Urothelium cell line (cell line): ENCODE measurements at places on chromosomes 6 and 20.
A peak's percentile ranks its signal among the peaks of the same experiment; 100 is the strongest.

- DNase-seq, result no peak
These were observed 71.9 kb downstream of the KIF16B start for GRCh38 chr20:16501301-16501700.

DNA sequence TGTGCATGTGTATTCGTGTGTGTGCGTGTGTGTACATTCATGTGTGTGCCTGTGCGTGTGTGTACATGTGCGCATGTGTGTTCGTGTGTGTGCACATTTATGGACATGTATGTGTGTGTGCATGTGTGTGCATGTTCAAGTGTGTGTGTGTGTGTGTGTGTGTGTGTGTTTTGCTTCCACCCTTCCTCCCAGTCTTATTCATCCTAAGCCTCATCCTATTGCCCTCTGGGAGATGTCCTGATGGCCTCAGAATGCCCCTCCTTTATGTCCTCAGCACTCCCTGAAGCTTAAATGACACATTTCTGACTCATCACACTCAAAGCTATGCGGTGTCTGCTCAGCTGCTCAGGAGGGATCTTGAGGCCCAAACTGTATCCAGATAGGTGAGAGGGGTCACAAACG lies 76.6 kb upstream of the CCDC167 start:
- peak; percentile 90 for DNase-seq

- DNase-seq, result no peak
These were observed 57.2 kb downstream of the CEP43 start for GRCh38 chr6:167056370-167056769.

DNA sequence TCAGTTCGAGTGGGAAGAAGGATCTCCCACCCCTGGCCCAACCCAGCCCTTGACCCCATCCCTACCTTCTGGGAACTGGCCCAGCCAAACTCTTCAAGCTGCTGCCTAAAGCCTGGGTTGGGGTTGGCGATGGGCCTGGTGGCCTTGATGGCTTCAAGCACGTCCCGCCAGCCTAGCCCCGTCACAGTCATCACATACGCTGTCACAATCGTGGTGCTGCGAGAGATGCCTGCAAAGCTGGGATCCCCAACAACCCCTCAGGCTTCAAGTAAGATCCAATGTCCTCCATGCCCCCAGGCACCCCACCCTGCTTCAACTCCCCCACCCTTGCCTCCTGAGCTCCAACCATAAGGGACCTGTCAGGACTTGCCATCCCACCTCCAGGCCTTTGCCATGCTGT lies 7.8 kb downstream of the DUSP15 start:
- DNase-seq, result no peak

DNA sequence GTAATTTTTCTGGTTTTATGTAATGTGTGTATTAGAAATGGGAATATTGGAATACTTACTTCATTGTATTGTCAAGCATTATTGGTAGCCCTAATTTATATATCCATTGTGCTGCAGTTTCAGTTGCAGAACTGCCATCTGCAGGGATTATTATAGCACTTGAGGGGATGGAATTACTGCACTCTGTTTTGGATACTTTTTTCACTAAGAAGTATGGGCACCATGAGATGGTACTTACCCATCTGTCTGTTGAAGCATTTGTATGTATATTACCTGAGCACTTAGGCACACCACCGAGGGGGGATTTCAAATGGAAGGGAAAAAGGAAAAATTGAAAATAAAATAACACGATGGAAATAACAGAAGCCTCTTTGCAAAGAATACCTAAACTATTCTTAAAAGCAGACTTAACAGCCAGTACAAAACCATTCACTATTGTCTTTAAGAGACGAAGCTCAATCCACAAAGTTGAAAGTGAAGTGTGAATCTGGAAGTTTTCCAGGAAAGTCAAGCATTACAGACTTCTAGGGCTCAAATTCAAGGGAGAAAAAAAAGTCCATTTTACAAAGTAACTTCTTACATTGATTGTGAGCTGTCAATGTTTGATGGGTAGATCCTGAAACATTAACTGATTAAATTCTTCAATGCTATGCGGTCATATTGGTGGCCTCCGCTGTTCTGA lies 318.7 kb downstream of the SOX4 start:
- DNase-seq, result no peak

- DNase-seq, result no peak
These were observed 8.1 kb downstream of the RANBP9 start for GRCh38 chr6:13703496-13703895.

GRCh38 chr6:118558464-118559217 lies 10.5 kb downstream of the PLN start:
- DNase-seq, result no peak

GRCh38 chr6:135658916-135659315 lies 161.4 kb upstream of the AHI1 start:
- no peak for DNase-seq

- no peak for DNase-seq
These were observed 515.2 kb upstream of the JAG1 start for GRCh38 chr20:11188843-11189603.

GRCh38 chr20:38836991-38837390 lies 31.5 kb downstream of the PPP1R16B start:
- no peak for DNase-seq

GRCh38 chr6:152368751-152369624 lies 268.2 kb downstream of the SYNE1 start:
- no peak for DNase-seq

- no peak for DNase-seq
These were observed 392.1 kb upstream of the NOX3 start for GRCh38 chr6:155847711-155848110.

- no peak for DNase-seq
These were observed 1172.2 kb upstream of the CITED2 start for GRCh38 chr6:140546640-140547039.

GRCh38 chr6:138572885-138573284 lies 73.6 kb upstream of the NHSL1 start:
- no peak for DNase-seq

DNA sequence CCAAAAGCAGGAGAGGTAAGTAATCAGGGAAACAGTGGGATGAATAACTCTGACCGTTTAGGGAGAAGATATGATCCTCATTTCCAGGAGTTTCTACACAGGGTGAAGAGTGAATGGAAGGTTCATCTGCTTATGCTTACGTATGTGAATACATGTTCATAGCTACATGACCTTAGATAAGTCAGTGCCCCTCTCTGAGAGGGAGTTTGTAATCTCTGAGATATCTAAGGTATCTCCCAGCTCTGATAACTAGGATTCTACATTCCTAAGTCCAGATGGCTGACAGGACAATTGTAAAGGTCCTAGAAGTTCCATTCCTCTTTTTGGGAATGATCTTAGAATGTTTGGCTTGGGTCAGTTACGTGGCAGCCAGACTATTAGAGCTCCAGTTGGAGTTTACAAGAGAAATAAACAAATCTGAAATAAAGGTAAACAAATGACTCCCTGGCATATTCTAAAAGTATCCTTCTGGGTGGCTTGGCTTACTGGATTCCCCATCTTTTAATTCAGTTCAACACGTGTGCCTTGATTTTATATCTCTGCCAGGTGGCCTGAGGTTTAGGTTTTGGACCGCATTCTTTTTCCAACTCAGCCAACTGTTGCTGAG lies 15.8 kb downstream of the PROCR start:
- no peak for DNase-seq

DNA sequence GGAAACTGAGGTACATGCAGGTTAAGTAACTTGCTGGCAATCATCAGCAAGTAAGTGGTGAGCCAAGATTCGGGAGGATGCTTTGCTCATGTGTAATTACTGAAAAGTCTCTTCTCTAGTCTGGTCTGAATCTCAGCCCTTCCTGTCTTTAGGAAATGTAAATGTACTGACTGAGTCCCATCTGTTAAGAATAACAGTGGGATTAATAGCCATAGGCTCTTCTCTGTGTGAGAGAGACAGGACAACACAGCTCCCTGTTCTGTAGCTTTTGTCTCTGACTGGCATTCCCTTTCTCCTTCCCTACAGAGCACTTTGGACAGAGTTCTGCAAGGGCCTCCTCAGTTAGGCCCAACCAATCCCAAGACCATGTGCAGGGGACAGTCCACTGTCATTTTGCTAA lies 131.3 kb upstream of the OGFRL1 start:
- no peak for DNase-seq

DNA sequence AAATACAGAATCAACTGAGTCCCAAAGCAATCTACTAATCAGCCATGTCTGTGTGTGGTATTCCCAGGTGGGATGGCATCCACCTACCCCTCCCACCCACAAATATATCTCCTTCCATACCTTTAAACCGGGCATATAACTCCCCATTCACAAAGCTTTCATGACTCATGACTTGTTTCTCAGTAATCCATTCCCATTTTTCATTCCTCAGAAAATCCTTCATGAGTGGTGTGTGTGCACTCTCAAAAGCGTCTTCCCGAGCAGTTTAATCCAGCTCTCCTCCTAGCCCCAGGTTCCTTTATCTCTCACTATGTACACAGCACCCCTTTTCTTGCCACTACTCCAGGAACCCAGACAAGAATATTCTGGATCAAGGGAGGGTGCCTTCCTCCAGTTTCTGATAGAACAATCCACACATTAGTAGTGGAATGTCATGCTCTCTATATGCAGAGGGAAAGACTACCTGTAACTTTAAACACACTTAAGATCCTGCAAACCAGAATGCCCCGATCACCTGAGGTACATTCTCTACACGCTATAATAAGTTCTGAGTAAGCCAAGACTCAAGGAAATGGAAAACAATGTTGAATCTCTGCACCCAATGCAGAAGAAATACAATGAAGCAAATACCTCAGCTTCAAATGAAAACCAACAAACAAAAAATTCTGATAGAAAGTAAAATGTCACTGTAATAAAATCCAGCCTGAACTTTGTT lies 55.7 kb upstream of the IPCEF1 start:
- DNase-seq, result no peak

GRCh38 chr6:28940294-28940857 lies 16.6 kb upstream of the TRIM27 start:
- no peak for DNase-seq

- DNase-seq, result no peak
These were observed 261.3 kb downstream of the PLCB1 start for GRCh38 chr20:8393381-8393780.

GRCh38 chr20:34579979-34580940 lies 21.7 kb downstream of the MAP1LC3A start:
- DNase-seq, result no peak

GRCh38 chr6:42224222-42225028 lies 6.8 kb upstream of the MRPS10 start:
- peak; percentile 63 for DNase-seq

DNA sequence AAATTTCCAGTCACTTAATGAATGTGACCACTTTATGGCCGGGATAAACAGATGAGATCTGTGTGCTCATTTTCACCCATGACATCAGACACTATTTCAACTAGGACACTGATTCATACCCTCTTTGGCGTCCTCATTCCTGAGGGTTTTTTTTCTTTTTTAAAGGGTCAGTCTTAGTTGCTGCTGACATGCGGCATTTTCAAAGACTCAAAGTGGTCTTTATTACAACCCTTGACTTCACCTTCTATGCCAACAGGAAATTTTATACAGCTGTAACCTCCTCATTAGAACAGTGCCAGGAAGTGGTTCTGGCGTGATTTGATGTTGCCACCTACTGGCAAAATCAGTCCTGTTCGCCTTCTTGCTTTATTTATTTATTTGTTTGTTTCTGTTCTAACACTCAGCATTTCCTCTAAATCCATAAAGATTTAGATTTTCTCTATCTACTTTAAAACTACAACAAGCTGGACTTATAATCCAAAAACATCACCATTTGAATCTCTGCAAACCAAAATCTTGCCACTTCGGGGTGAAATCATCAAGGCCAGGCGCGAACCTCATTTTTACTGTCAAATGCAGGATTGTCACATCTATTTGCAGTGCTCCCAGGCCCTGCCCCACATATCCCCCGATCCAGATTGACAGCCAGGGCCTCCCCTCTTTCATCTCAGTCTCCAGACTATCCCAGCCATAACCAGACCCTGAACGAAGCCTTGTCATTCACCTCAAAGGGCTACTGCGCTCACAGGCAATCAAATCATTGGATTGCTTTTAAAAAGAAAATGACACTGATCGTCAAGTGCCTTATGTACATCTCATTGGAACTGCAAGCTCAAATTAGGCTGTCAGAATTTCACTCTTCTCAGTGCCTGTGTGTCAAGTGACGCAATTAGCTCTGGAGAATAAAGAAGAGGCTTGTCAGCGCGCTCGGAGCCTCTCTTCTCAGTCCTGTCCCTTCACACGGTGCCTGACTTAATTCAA lies 77.5 kb downstream of the C6orf118 start:
- peak; percentile 46 for DNase-seq

DNA sequence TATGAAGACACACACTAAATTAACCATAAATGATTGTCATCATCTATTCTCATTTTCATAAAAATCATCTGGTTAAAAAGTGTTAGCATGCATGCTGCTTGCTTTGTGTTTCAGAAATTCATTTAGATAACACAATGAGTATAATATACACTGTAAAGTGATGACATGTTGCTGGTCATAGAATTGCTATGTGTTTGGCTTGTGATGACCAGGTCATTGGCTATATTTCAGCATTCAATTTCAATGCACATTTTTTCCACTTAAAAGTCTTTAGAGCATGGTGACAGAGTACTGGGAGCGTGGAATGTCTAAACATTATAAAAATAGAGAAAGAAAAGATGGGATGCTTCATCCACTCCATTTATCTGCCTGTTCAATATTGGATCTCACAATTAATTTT lies 1291.1 kb upstream of the MAP3K7 start:
- DNase-seq, result no peak

GRCh38 chr20:19112828-19113227 lies 99.6 kb upstream of the SLC24A3 start:
- DNase-seq, result no peak

DNA sequence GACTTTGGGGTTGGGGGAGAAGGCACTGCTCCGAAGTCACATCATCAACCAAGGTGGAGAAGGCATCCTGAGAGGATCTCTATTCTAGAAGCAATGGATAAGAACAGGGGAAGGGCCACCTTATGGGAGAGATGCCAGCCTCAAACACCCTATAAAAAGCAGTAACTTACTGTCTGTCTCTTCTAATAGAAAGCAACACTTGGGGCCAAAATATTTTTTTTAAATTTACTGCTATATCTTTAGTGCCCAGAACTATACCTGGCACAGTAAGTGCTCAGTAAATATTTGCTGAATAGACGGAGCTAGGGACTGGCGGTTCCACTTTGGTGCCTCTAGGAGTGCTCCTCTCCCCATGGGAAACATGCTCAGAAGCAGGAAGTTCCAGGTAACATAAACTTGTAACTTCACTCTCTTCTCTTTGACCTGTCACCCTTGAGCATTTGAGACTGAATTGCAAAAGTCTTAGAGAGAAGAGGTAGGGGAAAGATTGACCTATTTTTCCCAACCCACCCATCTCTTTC lies 807 bp upstream of the OTOR start:
- DNase-seq, result no peak

- DNase-seq, result no peak
These were observed 184.3 kb upstream of the SNX9 start for GRCh38 chr6:157638779-157639178.

DNA sequence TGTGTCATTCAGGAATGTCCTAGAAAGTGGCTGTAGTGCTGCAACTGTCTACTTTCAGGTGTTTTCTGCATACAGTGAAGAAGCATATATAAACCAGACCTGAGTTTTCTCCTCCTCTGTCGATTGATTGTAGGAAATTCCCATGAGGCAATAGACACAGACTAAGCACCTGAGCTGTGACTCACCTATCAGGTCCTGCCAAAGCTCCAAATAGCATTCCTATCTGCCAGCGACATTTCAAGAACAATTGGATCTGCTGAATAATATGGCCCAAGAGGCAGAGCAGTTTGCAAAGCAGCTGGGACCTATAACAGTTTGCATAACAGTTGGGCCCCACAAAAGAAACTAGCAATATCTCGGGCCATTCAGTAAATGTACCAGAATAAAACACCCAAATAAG lies 360.4 kb downstream of the HAO1 start:
- DNase-seq, result no peak

- DNase-seq, result no peak
These were observed 48.6 kb upstream of the PTPRT start for GRCh38 chr20:43238266-43238665.

GRCh38 chr20:62198931-62199330 lies 16.1 kb downstream of the MTG2 start:
- DNase-seq, result no peak
